ENCODE measurements at places on chromosomes 1 and 21. TPM values are rescaled to one million over a fixed set of nuclear protein-coding genes. Genes with fewer than 3 reads are reported as not detected.

Gene GPR25
- total RNA-seq: not detected

Gene CLIC6
- under 0.01 TPM for total RNA-seq

Gene ACTN2
- total RNA-seq: 0.34 TPM

Gene CLDN17
- total RNA-seq: not detected

Gene HES2
- total RNA-seq: not detected

Gene WNT2B
- total RNA-seq: 1.5 TPM

Gene CFAP107
- total RNA-seq: not detected

Gene AADACL3
- total RNA-seq: not detected

Gene CELSR2
- 25.8 TPM for total RNA-seq

Gene NPHP4
- 10.7 TPM for total RNA-seq

Gene KRTCAP2
- 144 TPM for total RNA-seq
